ENCODE measurements at places on chromosomes 1 and 21. TPM values are rescaled to one million over a fixed set of nuclear protein-coding genes. Genes with fewer than 3 reads are reported as not detected.

Gene NDUFS5
- total RNA-seq = 178 TPM

Gene FOXO6
- total RNA-seq = 0.49 TPM

Gene KDF1
- total RNA-seq = 0.27 TPM

Gene IL20
- total RNA-seq = not detected

Gene SPATA17
- total RNA-seq = not detected

Gene S100A8
- not detected for total RNA-seq

Gene RORC
- total RNA-seq = 1.3 TPM

Gene KRTAP20-2
- not detected for total RNA-seq

Gene SPRR2F
- not detected for total RNA-seq

- no peaks in the 10 kb centered on the region for H3K27me3 ChIP-seq
- H3K36me3 ChIP-seq = peaks cover 9% of the 10 kb centered on the region
- DNase-seq = no peak
- H3K4me1 ChIP-seq = peaks cover 65% of the 10 kb centered on the region
- peak overlapping the region; percentile 41 for H3K27ac ChIP-seq
- no peak overlapping the region for H3K4me3 ChIP-seq
These were observed 53.5 kb upstream of the S1PR1 start for GRCh38 chr1:101183388-101183699.

DNA sequence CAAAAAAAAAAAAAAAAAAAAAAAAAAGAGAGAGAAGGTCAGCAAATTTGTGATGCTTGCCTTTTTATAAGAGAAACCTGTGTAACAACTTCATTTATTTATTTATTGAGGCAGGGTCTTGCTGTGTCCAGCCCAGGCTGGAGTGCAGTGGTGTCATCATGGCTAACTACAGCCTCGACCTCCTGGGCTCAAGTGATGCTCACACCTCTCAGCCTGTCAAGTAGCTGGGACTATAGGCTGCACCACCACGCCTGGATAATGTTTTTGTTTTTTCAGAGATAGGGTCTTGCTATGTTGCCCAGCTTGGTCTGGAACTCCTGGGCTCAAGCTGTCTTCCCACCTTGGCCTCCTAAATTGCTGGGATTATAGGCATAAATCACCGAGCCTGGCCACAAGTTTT lies 42.4 kb downstream of the DHCR24 start:
- H3K4me3 ChIP-seq = no peak overlapping the region
- no peaks in the 10 kb centered on the region for H3K27me3 ChIP-seq
- no peak for DNase-seq
- H3K27ac ChIP-seq = no peak overlapping the region
- H3K4me1 ChIP-seq = no peaks in the 10 kb centered on the region

- no peaks in the 10 kb centered on the region for H3K36me3 ChIP-seq
- no peak overlapping the region for H3K27ac ChIP-seq
These were observed 166.5 kb upstream of the COA6 start for GRCh38 chr1:234206651-234207284.

GRCh38 chr1:163844459-163844858 lies 522.7 kb downstream of the NUF2 start:
- no peaks in the 10 kb centered on the region for H3K4me1 ChIP-seq
- no peak overlapping the region for H3K27ac ChIP-seq
- H3K36me3 ChIP-seq = no peaks in the 10 kb centered on the region
- no peaks in the 10 kb centered on the region for H3K27me3 ChIP-seq
- DNase-seq = no peak
- H3K4me3 ChIP-seq = no peak overlapping the region

DNA sequence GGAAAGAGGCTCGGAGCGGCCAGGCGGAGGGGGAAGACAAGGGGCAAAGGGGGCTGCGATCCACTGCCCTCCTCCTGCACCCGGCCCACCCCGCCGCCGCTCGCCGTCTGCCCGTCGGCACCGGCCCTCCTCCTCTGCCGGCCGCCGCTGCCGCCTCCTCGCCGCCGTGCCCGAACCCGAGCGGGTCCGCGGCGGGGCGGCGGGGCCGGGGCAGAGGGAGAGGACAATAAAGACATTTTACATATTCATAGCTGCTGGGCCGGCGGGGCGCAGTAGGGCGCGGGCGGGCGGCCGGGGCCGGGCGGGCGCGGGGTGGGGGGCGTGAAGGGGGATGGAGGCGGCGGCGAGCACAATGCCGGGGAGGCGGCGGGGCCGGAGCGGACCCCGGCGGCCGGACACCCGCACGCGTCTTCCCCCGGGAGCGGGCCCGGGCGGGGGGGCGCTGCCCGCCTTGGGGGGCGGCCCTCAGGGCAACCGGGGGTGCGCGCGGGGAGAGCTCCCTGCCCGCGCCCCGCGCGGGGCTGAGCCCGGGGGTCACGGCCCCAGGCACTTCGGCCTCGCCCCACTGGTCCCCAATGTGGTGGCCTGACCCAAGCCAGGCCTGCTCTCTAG lies 546 bp downstream of the POU2F1 start:
- H3K4me1 ChIP-seq = peaks cover 49% of the 10 kb centered on the region
- H3K36me3 ChIP-seq = no peaks in the 10 kb centered on the region
- peak overlapping the region; percentile 91 for H3K27ac ChIP-seq
- H3K27me3 ChIP-seq = no peaks in the 10 kb centered on the region

DNA sequence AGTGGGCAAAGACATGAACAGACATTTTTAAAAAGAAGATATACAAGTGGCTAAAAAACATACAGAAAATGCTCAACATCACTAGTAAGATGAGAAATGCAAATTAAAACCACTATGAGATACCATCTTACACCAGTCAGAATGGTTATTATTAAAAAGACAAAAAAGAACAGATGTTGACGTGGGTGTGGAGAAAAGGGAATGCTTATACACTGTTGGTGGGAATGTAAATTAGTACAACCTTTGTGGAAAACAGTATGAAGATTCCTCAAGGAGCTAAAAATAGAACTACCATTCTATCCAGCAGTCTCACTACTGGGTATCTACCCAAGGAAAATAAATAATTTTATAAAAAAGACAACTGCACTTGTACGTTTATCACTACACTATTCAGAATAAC lies 73.9 kb downstream of the EBNA1BP2 start:
- no peak overlapping the region for H3K27ac ChIP-seq
- peaks cover 7% of the 10 kb centered on the region for H3K27me3 ChIP-seq
- no peaks in the 10 kb centered on the region for H3K36me3 ChIP-seq

GRCh38 chr1:26998429-26999300 lies 5.2 kb downstream of the TRNP1 start:
- H3K36me3 ChIP-seq = no peaks in the 10 kb centered on the region
- DNase-seq = no peak
- peaks cover 7% of the 10 kb centered on the region for H3K4me1 ChIP-seq

DNA sequence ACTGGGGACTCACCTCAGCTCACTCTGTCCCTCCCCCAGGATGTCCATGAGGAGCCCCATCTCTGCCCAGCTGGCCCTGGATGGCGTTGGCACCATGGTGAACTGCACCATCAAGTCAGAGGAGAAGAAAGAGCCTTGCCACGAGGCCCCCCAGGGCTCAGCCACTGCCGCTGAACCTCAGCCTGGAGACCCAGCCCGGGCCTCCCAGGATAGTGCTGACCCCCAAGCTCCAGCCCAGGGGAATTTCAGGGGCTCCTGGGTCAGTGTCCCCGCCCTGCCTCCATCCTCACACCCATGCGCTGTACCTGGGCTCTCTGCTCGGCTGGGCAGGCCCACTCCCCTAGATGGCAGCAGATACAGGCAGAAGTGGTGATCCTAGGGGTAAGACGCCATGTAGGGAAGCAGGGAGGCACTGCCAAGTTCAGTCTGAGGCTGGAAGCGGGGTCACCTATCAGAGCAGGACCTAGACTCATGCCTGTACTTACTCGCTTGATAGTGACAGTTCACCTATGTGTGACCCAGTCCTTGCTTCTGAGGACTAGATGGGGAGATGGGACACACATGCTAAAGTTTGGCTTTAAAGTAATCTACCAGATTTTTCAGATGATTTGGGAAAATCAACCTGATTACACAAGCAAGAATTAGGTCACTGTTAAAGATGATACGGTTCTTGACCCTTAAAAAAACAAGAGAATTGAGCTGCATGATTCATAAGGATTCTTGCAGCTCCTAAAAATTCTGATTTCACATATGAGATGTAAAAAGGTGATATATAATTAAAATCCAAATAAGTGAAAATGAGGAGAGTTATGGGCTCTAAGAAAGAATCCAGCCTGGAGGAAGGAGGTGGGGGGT lies 38.7 kb downstream of the ETNK2 start:
- no peak overlapping the region for H3K27ac ChIP-seq
- no peak for DNase-seq
- no peaks in the 10 kb centered on the region for H3K4me1 ChIP-seq
- H3K4me3 ChIP-seq = no peak overlapping the region
